ENCODE measurements at places on chromosomes 7 and 10. TPM values are rescaled to one million over a fixed set of nuclear protein-coding genes. Genes with fewer than 3 reads are reported as not detected.

Gene ATRNL1
- 41.9 TPM for total RNA-seq

DNA sequence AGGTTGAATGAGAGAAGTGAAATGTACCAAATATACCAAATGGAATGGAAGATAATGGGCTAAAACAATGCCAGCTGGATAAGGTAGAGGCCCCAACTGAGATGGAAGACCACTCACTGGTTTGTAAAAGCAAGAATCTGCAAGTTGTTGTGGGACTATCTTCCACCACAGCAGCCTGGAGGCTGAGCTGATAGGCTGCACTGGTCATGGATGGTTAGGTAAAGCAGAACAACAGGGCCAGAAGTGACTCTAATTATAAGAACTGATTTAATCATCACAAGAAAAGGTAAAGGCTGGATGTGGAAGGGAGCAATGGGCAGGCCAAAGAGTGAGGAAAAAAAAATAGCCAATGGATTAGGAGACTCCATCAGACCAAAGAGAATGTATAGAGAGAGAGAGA, 11.8 kb downstream of the TFEC start:
- DNase-seq, result no peak

GRCh38 chr7:54722026-54722425, 37.0 kb downstream of the SEC61G start:
- no peak for DNase-seq

- peak; percentile 32 for DNase-seq
Observed at GRCh38 chr10:33334805-33335550, 511 bp upstream of the NRP1 start.

GRCh38 chr7:151400626-151401315, 9.1 kb downstream of the WDR86 start:
- DNase-seq, result no peak

Gene PCLO
- total RNA-seq, result 1,083 TPM

Gene KDM7A
- total RNA-seq, result 9.0 TPM

- no peak for DNase-seq
Observed at GRCh38 chr7:96199421-96199820, 122.5 kb downstream of the SLC25A13 start.

DNA sequence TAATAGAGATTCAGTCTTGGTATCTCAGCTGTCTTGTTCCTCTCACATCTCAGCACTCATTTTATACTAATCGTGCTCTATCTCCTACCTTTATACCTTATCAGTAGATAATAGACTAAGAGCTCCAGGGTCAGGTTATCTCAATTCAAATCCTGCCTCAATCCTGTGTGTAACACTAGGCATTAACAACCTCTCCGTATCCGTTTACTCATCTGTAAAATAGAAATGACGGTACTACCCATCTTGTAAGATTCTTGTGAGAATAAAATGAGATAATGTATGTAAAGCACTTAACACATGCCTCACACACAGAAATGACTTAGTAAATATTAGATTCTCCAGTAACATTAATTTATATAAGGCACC, 622 bp upstream of the P4HA1 start:
- no peak for DNase-seq

DNA sequence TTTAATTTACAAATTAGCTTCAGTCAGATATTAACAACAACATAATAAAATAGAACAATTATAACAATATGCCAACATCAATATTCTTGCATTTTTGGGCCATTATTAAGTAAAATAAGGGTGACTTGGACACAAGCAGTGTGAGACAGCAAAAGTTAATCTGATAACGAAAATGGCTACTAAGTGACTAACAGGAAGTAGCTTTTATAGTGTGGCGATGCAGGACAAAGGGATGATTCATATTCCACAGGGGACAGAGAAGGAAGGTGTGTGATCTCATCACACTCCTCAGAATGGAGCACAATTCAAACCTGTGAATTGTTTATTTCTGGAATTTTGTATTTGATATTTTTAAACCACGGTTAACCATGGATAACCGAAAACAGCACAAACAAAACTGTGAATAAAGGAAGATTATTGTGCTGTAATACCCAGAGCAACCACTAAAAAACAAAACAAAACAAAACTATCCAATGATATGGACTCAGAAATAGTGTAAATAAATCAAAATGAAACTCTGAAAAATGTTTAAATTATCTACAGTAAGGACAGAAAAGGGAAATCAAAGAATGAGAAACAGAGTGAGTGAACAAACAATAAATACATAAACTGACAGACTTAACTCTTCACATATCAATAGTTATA, 66.9 kb upstream of the TFEC start:
- DNase-seq, result no peak

Gene PNLIP
- total RNA-seq, result not detected

Gene LRRD1
- not detected for total RNA-seq

GRCh38 chr10:80173466-80173865, 31.9 kb downstream of the ANXA11 start:
- DNase-seq, result no peak

GRCh38 chr7:50805447-50806125, 22.9 kb upstream of the GRB10 start:
- peak; percentile 55 for DNase-seq

- DNase-seq, result no peak
Observed at GRCh38 chr7:80008039-80008438, 126.6 kb upstream of the GNAI1 start.

Gene RTKN2
- total RNA-seq, result 0.98 TPM

- DNase-seq, result peak; percentile 44
Observed at GRCh38 chr7:25832929-25833328, 319.1 kb upstream of the NFE2L3 start.

- DNase-seq, result no peak
Observed at GRCh38 chr7:7369134-7369533, 166.5 kb downstream of the COL28A1 start.

DNA sequence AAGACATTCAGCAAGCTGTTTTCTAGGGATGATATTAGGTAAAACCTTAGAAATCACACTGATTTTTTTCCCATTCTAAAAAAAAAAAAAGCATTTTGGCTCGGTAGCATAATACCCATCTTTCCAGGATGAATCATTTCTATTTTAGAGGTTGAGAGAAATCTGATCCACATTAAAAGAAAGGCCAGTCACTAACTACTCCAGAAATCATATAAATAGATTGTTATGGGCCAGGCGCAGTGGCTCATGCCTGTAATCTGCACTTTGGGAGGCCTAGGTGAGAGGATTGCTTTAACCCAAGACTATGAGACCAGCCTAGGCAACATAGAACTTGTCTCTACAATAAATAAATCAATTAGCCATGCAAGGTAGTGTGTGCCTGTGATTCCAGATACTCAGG, 164.3 kb downstream of the BAMBI start:
- DNase-seq, result no peak

DNA sequence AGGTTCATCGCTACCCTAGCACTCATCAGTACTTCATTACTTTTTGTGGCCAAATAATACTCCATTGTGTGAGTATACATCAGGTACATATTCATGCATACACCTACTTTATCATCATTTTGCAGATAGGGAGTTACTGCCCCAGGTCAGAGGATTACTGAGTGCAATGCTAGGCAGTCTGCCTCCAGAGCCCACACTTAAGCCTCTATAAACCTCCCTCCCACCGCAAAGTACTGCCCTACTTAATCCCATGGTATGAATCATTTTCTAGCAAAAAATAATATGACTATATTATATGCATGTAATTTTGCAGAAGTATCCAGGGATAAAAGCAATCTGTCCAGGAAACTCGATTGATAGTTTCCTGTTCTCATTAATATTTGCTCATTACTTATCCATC, 194.3 kb downstream of the GRID1 start:
- no peak for DNase-seq

Gene AP4M1
- 15.9 TPM for total RNA-seq

GRCh38 chr7:84529480-84530205, 335.1 kb upstream of the SEMA3A start:
- peak; percentile 38 for DNase-seq

Gene EBLN1
- 0.26 TPM for total RNA-seq

Gene GNGT1
- not detected for total RNA-seq

DNA sequence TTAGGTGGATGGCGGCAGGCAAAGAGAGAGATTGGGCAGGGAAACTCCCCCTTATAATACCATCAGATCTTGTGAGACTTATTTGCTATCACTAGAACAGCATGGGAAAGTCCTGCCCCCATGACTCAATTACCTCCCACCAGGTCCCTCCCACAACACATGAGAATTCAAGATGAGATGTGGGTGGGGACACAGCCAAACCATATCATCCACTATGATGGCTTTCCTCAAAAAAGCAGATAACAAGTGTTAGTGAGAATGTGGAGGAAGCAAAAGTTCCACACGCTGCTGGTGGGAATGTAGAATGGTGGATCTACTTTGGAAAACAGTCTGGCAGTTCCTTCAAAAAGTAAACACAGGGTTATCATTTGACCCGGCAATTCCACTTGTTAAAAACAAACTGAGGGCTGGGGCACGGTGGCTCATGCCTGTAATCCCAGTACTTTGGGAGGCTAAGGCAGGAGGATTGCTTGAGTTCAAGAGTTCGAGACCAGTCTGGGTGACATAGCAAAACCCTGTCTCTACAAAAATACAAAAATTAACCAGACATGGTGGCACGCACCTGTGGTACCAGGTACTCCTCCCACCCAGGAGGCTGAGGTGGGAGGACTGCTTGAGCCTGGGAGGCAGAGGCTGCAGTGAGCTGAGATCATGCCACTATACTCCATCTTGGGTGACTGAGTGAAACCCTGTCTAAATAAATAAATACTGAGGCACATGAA, 161.4 kb upstream of the EEPD1 start:
- no peak for DNase-seq

- no peak for DNase-seq
Observed at GRCh38 chr10:131421381-131421780, 109.9 kb upstream of the TCERG1L start.

DNA sequence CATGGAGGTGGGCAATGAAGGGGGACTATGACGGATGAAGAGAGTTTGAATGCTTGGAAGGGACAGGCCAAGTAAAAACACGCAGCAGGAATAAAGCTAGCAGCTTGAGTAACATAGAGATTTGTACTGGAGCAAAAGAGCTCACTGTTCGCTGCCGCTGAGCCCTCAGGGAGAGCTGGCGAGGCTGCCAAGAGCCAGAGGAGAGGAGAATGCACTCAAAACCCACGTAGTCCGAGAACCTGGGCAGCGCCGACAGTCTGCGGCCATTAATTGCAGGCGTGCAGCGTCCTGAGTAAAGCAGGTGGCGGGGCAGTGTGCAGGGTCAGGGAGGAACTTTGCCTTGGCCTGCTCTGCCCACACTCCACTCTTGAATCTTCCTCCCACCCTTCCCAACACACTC, 68.2 kb downstream of the SLC37A3 start:
- DNase-seq, result no peak

GRCh38 chr7:81519886-81520285, 250.0 kb downstream of the HGF start:
- DNase-seq, result no peak

- DNase-seq, result peak; percentile 25
Observed at GRCh38 chr10:132938472-132939339, 3.7 kb downstream of the CFAP46 start.

Gene STX1A
- 6.7 TPM for total RNA-seq

DNA sequence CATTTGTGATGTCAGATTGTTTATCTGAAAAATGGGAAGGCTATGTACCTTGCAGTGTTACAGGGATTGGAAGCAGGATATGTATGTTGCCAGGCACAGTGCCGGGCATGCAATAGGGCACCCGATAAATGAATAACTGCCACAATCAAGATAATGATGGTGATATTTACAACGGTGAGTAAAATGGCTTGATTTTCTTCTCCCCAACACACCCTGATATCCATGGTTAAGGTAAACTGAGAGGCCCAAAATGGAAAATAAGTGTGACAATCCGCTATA, 108.3 kb downstream of the CYP26A1 start:
- no peak for DNase-seq

Gene SFTPA1
- not detected for total RNA-seq

DNA sequence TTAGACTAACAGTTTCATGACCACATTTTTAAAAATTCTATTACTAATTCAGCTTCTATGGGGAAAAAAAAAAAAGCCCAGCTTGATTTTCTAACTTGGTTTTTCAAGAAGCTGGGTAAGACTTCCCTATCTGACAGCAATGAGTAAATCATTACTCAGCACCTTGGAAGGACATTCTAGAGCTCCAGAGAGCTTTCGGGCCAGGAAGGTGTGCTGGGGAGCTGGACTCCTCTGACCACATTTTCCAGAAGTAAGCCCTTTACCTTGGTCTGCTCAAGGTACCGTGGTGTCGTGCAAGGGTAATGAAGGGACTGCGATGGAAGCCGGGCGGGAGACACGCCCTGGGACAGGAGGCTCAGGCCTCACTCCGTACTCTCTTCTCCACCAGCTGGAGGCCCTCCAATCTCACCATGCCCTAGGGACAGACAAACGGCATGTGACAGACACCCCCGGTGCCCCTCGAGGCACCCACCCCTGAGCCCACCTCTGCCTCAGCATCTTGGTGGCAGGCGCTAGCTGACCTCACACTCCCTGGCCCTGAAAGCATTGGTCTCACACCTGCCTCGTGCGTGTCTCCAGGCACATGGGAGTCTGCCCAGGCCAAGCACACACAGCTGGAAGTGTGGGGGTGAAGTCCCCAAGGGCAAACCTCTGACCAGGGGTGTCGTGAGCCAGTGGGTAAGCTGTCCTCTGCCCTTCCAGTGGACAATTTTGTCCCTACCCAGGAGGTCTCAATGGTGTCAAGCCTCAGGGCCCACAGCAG, 152.1 kb downstream of the OAT start:
- no peak for DNase-seq

Gene ADAM8
- 0.64 TPM for total RNA-seq

Gene MKX
- not detected for total RNA-seq

GRCh38 chr7:41612386-41612785, 90.5 kb downstream of the INHBA start:
- DNase-seq, result no peak

DNA sequence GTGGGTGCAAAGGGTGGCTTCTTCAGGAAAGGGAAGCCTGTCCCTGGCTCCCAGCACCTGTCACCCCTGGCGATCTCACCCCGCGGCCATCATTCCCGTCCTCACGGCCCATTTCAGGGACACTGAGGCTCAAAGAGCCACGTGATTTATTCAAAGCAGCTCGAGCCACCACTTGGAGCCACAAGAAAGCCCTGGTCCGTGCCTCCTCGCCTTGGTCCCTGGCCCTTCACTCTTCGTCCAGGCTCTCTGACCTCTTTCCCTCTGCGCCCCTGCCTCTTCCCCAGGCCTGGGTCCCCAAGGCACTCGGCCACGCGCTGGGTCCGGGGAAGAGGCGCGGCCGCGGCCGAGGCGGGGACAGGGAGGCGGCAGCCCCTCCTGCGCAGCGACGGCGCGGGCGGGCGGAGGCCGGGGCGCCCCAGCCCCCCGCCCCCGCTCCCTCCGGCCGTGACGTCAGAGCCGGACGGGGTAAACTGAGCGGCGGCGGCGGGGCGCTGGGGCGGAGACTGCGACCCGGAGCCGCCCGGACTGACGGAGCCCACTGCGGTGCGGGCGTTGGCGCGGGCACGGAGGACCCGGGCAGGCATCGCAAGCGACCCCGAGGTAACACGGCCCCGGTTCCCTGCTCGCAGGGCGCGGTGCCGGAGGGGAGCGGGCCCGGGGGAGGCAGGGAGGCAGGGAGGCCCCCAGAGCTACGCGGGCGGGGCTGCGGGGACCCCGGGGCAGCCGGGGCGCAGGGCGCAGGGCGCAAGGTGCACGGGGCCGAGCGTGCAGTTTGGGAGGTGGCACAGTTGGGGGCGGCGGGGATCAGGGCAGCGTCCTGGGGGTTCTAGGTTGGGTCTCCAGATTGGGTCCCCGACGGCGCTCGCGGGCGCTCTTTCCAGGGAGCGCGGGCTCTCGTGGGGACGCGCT, at the start of gene SLC18A2:
SLC18A2 (plus strand) TSS at position 494 of the 909 bp plus-strand sequence. CDS start 580 bp downstream, outside the sequence.
- DNase-seq, result no peak

GRCh38 chr7:42207420-42207819, 29.6 kb downstream of the GLI3 start:
- no peak for DNase-seq

- DNase-seq, result no peak
Observed at GRCh38 chr10:2899246-2899951, 167.9 kb upstream of the PFKP start.

All from SK-MEL-5 (cell line).